ENCODE measurements at places on chromosomes 5 and 9.

DNA sequence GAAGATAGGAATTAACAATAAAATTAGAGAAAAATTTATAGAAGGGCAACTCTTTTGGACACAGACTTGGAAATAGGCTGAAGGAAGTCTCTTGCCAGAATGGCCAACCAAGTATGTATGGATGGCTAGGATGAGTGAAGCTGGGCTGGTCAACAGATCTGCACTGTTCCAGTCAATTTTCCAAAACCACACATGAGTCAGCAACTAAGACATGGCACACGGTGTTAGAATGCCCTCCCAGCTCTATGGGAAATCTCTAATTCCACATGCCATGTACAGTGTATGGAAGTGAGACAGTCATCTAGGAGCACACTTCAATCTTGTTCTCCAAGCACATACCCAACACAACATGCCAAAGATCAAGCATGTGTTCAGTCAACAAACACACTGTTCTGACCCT is 129.6 kb downstream of the GLIS3 start:
- DNase-seq: no peak

DNA sequence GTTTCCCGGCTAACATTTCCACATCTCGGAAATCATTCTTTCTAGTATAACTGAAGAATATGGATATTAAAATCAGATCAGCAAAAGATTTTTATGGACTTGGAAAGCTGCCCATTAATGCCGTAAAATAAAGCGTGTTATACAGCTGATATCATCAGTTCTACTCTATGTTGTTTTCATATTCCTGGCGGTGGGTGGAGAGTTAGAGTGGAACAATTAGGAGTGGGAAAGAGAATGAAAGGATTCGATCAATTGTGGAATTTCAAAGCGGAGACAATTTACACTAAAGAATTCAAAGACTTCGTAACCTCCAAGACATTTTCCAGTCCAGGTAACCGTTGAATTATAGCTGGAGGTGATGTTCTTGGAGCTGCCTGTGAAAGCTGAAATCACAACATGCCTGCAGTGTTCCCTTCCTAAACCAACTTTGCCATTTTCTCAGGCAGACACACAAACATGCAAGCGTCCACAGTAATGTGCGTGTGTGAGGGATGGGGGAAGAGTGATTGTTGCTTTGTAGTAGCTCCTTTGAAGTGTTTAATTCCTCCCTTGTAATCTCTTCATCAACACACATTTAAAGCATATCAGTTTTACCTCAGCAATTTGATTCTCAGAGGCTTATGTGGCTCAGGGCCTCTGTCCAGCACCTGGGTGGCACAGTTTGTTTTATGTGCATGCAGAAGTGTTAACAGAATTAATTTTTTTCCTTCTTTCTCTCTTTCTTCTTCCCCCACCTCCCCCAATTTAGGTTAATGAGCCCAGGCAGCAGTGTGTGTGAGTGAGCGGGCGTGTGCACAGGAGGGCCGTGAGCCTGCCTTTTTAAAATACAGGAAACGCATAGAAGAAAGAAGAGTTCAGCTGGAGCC is 544.1 kb downstream of the RAB3C start:
- no peak for DNase-seq

DNA sequence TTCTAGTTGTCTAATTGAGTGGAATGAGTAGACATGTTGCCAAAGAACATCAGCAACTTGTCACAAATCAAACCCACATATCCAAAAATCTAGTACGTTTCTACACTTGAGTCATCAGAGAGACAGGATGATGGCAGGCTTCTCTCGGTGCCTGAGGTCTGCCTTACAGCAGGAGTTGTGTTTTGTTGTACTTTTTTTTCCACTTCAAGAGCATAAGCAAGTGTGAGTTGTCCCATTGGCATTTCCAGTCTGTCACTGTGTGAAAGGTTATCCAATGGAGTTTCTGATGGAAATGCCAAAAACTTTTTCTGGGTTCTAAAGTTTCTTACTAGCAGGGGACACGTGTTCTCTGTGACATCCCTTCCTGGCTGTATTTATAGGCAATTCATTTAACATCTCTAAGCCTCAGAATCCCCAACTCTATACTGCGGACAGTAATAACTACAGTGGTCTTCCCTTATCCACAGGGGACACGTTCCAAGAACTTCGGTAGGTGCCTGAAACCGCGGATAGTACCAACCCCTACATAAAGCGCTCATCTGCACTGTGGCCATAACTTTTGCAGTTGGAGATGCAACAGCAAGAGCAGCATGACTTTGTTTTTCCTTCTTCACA is 246.5 kb downstream of the SYK start:
- no peak for DNase-seq

GRCh38 chr5:79236362-79236969 is 535 bp downstream of the JMY start:
- peak; percentile 72 for DNase-seq

GRCh38 chr5:157464519-157465171 is 4.6 kb downstream of the NIPAL4 start:
- DNase-seq: peak; percentile 27

DNA sequence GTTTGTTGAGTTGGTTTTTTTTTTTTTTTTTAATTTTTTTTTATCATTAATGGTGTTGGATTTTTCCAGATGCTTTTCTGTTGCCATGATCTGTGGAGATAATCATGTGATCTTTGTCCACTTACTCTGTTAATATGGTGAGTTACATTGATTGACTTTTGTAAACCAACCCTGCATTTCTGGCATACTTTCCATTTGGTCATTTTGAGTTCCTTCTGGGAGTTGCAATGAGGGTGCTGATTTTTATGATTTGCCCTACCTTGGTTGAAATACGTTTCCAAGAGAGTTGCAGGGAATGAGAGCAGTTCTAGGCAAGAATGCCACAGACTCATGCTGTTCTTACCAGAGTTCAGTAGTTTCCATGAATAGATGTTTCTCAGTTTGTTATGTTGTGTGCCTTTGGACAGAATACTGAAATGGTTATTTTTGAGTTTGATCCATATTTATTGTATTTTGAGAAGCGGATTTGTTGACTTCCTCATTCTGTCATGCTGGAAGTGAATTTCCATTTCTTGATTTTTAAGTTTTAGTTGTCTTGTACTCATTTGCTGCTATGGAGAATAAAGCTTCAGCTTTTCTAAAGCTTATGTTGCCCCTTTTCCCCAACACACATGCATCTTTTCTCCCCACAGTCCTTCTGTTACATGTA is 69.0 kb downstream of the SCAMP1 start:
- DNase-seq: no peak

GRCh38 chr5:73519531-73520283 is 21.5 kb downstream of the BTF3 start:
- peak; percentile 89 for DNase-seq

- peak; percentile 19 for DNase-seq
These were observed 153.3 kb upstream of the SLC12A2 start for GRCh38 chr5:127930311-127930710.

DNA sequence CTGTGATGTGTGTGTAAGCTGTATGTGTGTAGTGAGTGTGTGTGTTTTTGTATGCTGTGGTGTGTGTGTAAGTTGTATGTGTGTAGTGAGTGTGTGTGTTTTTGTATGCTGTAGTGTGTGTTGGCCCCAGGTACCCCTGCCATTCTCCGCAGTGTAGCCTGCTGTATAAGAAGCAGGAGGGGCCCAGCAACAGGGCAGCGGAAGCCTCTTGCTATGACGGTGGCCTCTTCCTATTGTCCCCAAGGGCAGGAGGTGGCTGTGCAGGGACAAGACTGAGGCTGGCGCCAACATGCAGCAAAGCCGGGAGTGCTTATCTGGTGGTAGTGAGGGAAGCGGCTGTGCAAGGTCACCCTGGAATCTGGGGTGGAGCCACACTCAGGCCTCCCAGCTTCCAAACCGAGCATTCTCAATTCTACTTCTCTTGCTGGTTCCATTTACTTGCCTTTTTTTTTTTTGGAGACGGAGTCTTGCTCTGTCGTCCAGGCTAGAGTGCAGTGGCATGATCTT is 5.1 kb downstream of the SPAAR start:
- DNase-seq: no peak

- DNase-seq: no peak
These were observed 248.6 kb upstream of the DAPK1 start for GRCh38 chr9:87249029-87249428.

DNA sequence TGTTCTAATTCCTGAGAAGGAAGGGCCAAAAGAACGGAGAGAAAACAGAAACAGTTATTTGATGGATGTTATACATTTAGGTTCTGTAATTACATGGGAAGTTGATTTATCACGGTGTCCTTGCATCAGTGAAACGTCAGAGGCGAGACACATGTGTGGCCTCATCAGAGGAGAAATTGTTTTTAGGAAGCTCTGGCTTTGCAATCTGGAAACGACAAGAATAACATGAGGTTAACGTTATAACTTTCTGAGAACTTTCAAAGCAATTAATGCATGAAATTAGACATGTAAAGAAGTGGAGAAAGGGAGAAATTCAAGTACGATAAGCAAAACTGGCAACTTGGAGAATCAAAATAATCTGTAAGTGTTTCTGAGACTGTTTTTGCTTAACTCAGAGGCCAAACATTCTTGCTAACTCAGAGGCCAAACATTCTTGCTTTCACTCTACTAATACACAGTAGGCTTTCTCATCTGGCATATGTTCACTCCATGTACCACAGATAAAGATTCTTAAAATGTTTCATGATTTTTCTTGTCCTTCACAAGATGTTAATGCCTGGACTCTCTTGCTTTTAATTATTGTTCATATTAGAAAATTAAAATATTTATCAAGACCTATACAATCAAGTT is 933.0 kb downstream of the TLE4 start:
- no peak for DNase-seq

DNA sequence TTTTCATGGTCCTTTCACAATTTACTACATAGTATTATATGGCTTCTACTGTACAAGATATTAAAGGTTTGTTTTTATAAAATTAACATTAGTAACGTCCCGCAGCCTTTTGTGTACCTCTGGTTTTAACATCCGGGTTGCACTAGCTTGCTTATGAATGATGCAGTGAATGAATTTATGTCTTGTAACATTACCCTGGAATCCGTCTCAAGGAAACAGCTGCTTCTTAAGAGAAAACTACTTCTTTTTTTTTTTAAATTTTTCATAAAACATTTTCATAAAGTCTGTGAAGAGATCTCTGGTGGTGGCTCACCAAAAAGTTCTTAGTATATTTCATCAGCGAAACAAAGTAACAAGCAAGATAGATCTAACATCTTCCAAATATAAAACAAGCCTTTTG is 23.6 kb downstream of the MARCHF3 start:
- DNase-seq: no peak

DNA sequence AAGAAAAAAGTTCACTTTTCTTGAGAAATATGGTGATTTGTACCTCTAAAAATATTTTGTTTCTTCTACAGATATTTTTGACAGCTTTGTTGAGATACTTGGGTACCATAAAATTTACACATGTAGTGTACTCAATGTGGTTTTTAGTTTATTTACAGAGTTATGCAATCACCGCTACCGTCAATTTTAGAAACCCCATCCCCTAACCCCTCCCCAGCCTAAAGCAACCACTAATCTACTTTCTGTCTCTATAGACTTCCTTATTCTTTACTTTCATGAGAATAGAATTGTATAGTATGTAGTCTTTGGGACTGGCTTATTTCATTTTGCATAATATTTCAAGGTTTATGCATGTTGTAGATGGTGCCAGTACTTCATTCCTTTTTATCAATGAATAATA is 45.0 kb upstream of the TDRD7 start:
- DNase-seq: no peak

GRCh38 chr9:127803507-127804352 is 1.0 kb downstream of the FPGS start:
- no peak for DNase-seq

DNA sequence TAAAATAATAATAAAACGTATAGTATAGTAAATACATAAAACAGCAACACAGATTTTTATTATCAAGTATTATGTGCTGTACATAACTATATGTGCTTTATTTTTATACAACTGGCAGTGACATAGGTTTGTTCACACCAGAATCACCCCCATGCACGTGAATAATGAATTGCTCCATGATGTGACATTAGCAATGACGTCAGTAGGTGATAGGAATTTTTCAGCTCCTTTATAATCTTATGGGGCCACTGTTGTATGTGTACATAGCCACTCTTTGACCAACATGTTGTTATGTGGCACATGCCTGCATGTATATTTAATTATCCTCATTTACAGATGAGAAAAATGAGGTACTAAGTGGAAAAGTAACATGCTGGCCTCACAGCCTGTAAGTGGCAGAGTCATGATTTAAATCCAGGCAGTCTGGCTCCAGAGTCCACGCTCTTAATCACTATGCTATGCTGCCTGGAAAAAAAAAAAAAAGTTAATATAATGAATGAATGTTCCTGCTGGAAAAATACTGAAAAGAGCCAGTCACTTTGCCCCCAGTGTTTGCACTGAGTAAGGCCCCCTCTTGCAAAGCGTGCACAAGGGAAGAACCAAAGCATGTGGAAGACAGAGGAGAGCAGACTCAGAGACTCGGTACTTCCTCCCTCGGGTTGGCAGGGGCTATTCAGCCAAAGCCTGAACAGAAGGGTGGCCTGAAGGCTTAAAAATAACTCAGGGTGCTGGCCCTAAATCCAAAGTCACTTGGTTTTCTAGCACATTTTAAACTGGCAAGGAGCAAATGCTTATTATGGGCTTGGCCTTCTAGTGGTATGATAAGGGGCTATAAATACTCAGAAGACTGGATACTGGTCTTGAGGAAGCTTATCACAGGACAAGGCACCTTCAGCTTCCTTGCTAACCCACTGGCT is 206.8 kb downstream of the GLIS3 start:
- DNase-seq: no peak

- peak; percentile 38 for DNase-seq
These were observed 59.2 kb upstream of the TRAF1 start for GRCh38 chr9:120985819-120986222.

DNA sequence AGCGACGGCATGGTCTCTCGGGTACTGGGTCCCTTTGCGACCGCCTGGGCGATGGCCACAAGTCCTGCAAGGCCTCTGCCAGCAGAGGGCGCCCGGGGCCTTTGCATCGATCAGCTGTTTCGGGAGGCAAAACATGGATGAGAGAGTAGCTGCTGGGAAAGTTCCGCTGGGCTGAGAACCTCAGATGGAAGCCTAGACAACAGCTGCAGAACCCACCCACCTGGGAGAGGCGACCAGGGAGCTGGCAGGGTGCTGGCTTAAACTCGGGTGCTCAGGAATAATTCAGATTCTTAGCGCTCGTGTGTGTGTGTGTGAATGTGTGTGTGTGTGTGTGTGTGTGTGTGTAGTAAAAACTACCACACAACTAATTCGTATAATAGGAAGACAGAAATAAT is 50.0 kb downstream of the TRIM32 start:
- peak; percentile 95 for DNase-seq

GRCh38 chr9:69746859-69747560 is 12.8 kb downstream of the PTAR1 start:
- DNase-seq: no peak

DNA sequence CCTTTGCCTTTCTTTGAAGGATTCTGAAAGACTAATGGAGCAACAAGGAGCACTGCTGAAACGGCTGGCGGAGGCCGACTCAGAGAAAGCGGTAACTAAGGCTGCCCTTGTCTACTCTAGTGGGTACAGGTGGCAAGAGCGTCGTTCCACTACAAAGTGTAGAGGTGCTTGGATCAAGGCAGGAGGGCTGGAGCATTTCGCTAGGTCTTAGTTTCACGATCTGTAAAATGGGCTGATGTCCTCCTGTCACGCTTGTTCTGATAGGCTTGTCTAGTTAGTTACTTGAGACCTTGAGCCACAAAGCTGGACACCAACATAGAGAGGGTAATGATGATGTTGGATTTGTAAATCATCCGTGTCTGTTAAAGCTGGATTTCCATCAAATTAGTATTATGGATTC is 23.0 kb upstream of the GLE1 start:
- no peak for DNase-seq

Data from iPS-NIHi11 (cell line).